ENCODE measurements at places on chromosomes 7 and 10.

DNA sequence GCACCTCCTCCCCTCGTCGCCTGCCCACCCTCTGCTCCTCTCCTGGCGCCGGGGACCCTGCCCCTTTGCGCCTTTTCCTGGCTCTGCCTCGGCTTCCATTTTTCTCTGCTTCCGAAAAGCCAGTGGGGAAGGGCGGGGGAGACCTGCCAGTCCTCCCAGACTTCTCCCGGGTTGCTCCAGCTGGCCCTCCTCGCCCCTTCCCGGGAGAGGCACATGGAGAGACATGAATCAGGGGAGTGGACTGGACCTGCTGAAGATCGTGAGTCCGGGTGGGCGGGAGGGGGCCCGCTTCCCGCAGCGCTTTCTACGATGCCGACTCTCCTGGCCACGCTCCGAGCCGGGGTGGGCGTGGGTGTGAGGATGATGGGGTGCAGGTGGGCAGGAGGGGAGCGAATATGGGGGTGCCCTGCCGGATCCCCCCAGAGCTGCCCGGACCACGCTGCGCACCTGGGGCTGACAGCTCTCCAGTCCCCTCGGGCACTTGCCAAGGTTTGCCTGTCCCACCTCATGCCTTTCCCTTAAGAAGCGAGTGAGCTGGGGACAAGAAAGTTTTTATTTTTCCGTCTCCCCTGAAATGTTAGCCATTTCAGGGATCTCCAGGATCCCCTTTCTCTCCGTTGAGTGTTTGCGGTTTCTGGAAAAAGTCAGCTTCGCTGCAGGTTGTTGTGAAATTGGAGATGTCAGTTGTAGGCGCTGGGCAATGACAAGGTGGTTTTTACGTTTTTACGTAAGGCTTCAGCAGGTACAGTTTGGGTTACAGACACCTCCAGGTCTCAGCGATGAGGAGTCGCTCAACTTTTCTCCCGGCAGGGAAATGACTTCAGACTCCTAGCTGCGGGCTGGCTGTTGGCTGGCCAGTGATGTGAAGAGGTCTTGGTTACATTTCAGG is 977 bp downstream of the CACNB2 start:
- DNase-seq = peak; percentile 32

GRCh38 chr10:3162533-3162932 is 10.0 kb downstream of the PITRM1 start:
- DNase-seq = no peak

DNA sequence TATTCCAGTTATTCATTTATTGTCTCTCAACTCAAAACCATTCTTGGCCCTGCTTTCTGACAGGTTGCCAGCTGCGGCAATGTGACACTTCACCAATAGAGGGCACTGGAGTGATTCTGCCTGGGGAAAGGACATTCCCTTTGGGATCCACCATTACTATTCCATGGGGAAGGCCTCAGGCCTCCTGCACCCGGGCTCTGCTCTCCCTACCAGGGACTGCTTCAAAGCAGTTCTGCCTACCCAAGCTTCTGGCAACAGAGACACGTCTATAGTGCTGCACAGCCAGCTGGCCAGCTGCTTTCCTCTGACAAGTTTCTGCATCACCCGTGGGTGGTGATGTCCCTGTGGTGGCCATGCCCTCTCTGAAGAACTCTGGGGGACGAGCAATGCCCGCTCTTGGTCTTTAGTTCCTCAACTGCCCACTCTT is 163.8 kb downstream of the ELMO1 start:
- peak; percentile 12 for DNase-seq

DNA sequence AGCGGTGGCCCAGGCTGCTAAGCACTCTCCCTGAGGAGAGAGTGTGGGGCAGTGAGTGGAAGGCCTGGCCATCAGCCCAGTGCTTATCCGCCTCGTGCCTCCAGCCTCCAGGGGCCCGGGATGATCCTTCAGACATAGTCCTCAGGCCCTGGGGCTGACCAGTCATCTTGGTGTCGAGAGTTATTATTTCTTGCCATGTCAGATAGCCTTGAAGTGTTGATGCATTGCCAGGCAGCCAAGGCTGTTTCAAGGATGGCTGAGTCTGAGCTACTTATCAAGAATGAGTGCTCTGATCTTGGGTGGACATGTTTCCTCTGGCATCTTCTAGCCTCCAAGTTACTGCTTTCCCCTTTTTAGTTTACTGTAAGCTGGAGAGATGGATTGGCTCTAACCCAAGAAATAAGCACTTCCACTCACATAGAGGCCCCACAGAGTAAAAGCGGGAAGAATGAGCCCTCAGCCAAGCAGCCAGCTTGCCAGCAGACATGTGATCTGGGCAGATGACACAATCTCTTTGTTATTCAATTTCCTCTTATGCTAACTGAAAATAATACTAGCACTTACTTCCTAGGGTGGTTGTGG is 136.5 kb upstream of the NAMPT start:
- peak; percentile 81 for DNase-seq

DNA sequence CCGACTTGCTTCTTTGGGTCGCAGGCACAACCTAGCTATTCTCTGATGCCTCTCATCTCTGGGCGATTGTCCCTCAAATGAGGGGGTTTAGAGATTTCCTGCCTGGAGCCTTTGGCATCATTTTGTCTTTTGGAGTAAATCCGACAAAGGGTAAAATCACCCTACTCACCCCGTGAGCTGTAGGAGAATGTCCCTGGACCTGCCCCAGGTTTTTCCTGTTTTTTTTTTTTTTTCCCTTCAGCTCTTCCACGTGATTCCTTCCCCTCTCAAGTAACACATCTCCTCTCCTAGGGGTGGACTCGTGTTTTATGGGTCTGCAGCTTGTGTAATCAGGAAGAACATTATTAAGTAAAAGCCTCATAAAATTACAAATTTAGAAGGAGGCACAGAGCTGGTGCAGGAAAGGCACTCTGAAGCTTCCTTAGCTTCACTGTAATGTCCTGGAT is 128.4 kb upstream of the ZNF746 start:
- DNase-seq = no peak

DNA sequence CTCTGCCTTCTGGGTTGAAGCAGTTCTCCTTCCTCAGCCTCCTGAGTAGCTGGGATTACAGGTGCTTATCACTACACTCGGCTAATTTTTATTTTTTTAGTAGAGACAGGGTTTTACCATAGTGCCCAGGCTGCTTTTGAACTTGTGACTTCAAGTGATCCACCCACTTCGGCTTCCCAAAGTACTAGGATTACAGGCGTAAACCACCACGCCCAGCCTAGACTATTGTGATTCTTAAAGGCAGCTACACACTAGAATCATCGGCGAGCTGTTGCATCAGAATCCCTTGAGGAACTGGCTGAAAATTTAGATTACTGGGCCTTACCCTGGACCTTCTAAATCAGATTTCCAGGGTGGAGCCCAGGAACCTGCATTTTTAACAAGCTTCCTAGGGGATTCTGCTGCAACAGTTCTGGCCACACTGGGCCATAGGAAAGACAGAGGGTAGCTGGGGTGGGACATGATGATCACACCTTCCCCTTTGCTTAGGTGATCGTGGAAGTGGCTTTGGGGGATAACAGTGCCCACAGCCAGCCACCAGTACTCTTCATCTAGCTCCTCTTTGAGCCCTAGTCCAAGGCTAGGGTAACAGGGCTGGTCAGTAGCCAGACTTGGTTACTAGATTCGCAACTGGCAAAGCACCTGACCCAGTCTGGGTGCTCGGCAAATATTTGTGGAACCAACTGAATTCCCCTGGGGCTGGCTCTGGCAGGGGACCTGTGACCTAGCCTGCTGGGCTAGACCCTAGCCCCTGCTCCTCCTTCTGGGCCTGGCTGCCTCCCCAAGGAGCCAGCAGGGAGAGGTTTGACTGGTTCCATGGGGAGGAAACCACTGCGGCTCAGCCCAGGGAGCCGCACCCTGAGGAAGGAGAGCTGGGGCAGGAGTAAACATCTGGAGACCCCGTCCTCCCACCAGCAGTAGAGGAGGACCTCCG is 67.1 kb upstream of the DUSP5 start:
- no peak for DNase-seq

DNA sequence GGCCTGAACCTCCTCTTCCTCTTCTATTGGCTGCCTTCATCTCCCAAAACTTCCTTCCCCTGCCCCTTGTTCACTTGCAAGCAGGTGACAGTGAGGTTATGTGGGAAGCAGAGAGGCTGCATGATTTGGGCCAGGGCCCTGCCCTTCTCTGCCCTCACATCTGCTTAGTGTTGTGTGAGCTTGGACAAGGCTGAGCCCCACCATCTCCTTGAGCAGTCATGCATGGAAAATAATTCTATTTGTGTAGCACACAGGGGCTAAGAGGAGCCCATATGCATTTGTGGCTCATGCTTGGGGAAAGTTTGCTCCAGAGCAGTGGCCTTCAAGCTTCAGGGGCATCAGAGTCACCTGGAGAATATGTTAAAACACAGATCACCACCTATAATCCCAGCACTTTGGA is 26.8 kb upstream of the AQP1 start:
- DNase-seq = no peak
